NCI-H187 treated with DMSO at 0.1 percent for 48 hours (cell line): ENCODE measurements at places on chromosomes 13 and 19.

- DNase-seq = no peak
These were observed 12.5 kb downstream of the EPN1 start for GRCh38 chr19:55687281-55688201.

DNA sequence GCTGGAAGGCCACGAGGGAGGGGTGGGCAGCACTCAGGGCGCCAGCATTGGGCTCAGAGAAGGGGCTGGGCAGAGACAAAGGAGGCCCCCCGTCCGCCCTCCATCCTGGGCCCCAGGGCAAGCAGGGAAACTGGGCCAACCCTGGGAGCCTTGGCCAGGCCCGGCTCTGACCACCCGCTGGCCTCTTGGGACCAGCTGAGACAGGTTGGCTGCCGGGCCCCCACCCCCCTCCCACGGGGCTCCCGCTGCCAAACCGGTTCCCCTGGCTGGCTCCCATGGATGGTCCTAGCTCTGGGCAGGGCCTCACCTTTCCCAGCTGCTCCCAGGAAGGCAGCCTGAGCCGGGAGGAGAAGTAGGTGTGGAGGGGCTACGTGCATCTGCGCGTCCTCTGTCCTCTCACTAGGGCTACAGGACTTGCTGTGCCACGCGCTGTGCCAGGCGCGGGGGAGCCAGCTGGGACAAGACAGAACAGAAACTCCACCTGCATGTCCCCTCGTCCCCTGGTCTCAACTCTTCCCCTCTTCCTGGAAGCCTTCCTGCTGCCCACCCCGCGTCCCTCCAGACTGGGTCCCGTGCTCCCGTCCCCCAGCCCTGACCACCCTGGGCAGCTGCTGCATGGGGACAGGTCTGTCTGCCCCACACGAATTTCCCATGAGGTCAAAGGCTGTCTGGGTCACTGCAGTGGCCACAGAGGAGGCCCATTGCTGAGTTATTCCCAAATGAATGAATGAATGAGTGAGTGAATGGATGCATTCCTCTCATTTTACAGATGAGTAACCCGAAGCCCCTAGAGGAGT lies 29.1 kb upstream of the NCCRP1 start:
- no peak for DNase-seq

- no peak for DNase-seq
These were observed 27.0 kb downstream of the SAE1 start for GRCh38 chr19:47157431-47158321.

DNA sequence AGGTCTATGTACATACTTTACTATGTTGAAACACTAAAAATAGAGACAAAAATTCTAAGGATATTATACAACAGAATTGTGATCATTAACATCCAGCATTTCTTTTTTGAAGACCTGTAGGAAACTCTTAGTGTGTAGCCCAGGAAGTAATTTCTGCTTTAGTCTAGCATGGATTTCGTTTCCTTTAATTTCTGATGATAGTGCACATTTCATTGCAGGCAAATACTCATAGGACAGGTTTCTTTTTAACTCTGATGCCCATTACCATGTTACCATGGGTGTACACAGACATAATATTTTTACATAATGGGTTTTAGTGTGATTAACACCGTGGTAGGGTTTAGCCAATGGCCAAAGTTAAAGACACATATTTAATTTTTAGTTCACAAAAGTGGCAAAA lies 27.1 kb downstream of the LIG4 start:
- DNase-seq = no peak

DNA sequence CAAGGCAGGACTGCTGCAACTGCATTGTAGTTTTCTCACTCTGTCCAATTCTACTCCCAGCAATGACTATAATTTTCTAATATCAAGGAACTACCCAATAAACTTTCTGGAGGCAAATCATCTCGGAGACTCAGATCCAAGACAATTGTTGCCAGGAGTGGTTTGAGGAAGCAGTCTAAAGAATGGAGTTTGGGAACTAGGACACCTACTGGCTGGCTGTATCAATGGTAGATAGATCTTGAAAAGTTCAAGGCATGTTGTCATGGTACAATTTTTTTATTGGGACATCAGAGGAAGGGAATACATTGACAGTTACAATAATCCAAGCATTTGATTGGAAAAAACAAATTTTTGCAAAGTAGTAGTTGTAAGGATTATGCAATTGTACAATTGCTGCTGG lies 648.3 kb upstream of the SLITRK6 start:
- DNase-seq = no peak

DNA sequence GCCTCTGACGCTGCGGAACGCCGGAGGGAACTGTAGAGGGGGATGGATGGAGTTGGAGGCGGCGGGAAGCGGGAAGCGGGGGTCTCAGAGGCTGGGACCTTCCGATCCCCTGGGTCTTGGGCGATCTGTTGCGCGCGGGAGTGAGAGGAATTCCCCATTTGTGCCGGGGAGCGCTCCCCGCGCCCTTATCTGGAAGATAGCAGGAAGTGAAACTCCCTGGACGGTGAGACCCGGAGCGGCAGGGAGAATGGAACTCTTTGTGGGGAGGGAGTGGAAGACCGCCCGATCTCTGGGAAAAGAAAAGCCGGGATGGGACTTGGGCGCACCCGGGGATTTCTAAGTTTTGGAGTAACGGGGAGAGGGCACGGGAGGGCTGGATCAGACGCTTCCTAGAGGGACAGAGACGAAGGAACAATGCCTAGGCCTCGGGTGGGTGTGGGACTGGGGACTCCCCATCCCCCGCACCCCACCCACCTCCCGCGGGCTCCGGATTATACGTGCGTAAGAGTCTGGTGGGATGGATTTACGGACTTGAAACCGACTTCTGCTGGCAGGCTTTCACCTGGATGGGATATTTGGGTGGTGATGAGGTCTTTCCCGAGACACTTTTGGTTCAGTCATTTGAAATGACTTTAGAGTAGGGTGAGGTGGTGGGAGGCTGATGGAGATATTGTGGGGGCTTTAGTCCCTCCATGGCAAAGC lies 495 bp downstream of the LSR start:
- no peak for DNase-seq

DNA sequence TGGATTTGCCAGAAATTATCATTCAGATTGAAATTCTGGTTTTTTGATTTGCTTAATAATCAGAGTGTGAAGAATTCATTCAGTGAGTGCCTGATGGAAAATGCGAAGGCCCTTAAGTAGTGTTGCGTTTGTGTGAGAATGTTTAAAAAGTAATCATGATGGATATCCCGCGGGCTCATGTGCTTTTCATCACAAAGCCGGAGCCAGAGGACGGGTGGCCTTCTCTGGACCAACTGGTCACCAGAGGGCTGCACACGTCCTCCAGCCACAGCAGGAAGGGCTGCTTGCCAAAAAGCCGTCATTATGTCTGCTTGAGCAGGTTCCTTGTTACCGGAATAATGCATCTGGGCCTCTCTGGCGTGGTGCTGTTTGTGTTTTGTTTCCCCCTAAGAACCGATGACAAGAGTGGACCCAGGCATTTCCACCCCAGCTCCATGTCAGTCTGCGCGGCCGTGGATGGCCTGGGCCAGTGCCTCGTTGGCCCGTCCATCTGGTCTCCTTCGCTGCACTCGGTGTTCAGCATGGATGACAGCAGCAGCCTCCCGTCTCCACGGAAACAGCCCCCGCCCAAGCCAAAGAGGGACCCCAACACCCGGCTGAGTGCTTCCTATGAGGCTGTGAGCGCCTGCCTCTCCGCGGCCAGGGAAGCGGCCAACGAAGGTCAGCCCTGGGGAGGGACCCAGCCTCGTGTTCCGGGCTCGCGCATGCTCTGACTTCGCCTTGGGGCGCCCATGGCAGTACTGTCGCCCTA lies 497.7 kb downstream of the MYO16 start:
- no peak for DNase-seq
